NCI-H748 treated with DMSO at 0.1 percent for 48 hours (cell line): ENCODE measurements at places on chromosomes 7 and 10.

DNA sequence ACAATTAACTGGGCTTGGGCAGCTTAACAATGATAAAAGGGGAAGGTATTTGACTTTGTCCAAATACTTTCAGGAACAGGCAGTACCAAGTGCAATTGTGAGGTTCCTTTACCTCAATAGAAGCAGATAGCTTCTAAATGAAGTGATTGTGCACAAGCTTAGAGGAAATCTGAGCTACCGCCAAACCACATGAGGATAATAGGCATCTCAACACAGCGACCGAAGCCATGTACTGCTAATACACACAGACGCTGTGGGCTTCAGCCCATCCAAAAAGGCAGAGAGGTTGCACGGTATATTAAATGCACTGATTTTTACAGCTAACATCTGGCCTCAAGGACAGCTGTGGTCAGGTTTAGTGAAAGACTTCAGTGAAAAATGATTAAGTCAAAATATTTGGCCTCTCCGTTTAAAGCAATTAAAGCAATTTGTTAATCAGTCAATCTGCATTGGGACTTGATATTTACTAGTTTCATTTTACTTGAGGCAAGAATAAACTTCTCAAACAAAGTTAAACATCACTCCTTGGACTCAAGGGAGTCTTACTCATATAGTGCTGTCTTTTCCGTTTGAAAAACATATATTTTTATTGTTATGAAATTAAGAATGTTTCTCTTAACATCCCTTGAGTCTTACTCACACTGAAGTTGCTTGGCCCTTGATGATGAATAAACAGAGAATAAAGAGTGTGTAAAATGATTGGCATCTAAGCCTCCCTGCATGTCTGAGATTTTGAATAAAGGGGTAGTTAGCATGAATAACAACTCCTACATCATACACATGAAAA is 306.3 kb downstream of the C7orf25 start:
- DNase-seq, result no peak

- DNase-seq, result no peak
Measured at GRCh38 chr10:23692736-23693135, 253.9 kb downstream of the OTUD1 start.

- DNase-seq, result no peak
Measured at GRCh38 chr10:34003561-34003960, 669.1 kb upstream of the NRP1 start.

DNA sequence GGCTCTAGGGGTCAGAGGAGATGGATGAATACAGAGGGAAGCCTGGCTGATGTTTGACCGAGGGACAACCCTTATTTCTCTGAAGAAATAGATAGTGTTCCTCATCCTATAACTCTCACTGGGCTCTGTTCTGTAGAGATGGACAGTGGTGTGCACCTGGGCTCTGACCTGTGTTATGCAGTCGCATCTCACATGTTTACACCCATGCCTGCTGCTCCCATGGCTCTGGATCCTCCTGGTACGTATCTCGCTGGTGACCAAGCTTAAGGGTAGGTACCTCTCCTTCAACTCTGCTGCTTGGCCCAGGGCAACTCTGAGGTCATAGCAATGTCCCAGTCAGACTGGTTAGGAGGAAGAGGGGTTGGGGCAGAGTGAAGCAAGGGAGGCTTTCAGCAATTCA is 42.8 kb downstream of the ADRA2A start:
- DNase-seq, result no peak

DNA sequence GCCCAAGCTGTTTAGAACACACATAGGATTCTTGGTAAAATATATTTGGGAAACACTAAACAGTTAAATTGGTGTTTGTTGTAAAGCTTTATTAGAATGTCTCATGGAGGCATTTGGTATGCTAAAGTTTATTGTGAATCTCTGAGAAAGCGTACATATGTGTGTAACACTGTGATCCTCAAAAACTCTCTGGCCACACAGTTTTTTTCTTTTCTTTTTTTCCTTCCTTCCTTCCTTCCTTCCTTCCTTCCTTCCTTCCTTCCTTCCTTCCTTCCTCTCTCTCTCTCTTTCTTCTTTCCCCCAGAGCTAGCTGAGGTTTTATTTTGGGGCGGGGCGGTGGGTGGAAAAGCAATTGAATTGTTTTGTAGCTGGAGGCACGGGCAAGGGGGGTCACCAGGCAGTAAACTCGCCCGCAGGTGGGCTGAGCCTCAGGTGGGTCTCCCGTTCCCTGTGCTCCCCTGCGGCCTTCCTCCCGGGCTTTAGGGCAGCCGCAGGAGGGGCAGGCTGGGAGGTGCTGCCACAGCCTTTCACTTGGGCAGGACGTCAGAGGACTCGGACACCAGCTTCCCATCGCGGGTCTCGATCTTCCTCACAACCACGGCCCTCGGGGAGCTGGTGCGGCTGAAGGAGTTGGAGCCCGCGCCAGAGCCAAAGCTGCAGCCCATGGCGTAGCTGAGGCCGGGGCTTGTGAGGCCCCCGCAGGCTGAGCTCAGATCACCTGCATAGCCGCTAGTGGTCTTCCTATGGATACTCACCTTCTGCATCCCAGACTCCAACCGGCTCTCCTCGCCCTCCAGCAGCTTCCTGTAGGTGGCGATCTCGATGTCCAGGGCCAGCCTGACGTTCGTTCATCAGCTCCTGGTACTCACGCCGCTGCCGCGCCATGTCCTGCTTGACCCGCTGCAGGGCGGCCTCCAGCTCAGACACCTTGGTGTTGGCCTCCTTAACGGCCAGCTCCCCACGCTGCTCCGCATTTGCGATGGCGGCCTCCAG is 459.0 kb downstream of the GATA3 start:
- no peak for DNase-seq

GRCh38 chr10:102549549-102549948 is 45.8 kb downstream of the SUFU start:
- DNase-seq, result no peak

DNA sequence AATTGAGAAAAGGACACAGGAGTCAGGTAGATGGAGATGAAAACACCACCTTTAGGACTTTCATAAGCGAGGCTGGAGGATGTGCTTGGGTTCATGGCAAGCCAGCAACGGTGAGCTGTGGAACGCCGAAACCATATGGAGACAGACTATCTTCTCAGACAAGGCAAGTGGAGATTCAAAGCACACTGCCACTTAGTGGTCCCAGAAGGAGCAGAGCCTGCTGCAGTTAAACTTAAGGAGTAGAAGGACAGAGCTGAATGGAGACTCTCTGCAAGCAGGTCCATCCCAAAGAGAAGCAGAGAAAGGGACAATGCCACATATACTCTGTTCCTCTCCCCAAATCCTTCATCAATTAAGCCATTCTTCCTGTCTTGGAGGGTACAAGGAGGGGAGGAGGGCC is 236.3 kb upstream of the HABP2 start:
- DNase-seq, result no peak

GRCh38 chr10:1579141-1579491 is 158.2 kb downstream of the ADARB2 start:
- DNase-seq, result no peak

DNA sequence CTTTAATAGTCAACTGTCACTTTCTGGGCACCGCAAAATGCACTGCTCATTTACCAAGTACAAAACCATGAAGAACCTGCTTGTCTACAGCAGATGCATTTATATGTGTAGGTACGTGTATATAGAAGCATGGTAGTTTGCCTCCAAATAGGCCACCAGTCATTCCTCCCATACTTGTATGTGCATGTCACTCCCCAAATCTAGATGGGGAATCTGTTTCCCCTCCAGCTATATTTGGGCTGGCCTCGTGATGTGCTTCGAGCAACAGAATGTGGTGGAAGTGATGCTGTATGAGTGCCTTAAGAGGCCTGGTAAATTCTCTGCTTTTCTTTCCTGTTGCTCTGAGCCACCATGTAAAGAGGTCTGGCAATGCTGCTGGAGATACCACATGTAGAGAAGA is 47.1 kb downstream of the PSMC2 start:
- no peak for DNase-seq

- no peak for DNase-seq
Measured at GRCh38 chr7:28847681-28848080, 110.4 kb downstream of the TRIL start.

GRCh38 chr7:95871075-95871848 is 98.9 kb downstream of the DYNC1I1 start:
- peak; percentile 59 for DNase-seq

- DNase-seq, result no peak
Measured at GRCh38 chr7:123823898-123824753, 20.8 kb upstream of the HYAL4 start.

DNA sequence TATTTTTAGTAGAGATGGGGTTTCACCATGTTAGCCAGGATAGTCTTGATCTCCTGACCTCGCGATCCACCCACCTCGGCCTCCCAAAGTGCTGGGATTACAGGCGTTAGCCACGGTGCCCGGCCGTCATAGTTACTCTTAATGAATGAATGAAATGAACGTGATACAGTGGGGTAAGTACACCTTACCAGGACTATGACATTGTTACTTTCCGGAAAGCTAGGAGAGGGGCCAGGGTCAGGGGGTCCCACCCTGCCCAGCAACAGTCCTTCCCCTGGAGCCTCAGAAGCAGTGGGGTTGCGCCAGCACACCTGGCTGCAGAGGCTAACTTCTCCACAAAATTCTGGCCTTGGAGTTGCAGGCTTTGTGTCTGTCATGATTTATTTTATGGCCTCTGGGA is 21.4 kb downstream of the VSTM4 start:
- DNase-seq, result no peak

GRCh38 chr10:3850999-3851937 is 66.3 kb upstream of the KLF6 start:
- no peak for DNase-seq

DNA sequence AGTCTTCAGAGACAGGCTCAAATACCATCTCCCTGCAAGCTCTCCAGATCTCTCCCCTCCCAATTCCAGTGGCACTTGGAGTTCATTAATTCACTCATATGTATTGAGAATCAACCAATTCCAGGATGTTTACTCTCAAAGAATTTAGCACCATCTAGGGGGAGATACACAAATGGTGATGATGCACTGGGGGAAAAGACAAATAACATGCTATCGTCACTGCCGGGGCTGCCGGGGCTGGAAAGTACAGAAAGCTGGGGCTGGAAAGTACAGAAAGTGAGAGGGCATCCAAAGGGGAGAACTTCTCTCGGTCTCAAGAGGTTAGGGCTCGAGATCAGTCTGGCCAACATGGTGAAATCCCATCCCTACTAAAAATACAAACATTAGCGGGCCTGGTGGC is 118.7 kb downstream of the MKX start:
- DNase-seq, result no peak

DNA sequence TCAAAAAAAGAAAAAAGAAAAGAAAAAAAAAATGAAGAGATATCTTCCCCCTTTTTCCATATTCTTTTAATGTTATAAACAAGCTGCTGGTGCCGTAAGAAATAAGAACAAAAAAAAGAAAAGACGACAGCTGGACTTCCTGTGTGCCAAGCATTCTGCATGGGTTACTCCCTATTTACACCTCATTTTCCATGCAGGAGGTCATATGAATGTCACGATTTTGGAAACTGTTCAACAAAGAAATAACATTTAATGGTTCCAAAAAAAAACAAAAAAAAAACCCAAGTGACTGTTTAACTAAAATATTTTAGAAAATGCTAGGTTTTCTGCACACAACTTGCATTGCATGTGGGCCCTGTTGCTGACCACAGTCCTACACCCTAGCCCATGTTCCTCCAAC is 159.3 kb downstream of the TNS3 start:
- DNase-seq, result no peak

DNA sequence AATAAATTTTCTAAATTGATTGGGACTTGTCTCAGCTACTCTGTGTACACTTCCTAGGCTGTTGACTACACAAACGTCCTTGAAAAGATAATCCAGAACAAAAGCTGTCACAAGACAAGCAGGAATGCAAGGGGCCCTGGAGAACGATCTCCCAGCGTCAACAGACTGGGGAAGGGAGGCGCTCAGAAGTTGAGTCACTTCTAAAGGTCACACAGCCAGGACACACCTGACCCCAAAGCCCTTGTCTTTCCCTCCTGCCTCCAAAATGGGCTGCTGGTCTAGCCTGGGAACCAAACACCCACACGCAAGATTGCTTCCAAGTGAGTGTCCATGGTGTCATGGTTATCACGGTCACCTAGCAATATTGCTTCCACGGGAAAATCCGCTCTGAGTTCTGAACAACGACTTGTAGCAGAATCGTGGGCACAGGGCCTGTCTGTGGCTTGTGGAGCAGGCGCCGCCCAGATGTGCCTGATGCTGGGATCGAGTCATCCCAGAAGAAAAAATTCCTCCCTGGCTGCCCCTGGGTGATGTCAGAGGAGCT is 49.8 kb downstream of the SPOCK2 start:
- DNase-seq, result no peak

GRCh38 chr7:98354511-98355249 is 46.2 kb downstream of the BAIAP2L1 start:
- DNase-seq, result no peak

DNA sequence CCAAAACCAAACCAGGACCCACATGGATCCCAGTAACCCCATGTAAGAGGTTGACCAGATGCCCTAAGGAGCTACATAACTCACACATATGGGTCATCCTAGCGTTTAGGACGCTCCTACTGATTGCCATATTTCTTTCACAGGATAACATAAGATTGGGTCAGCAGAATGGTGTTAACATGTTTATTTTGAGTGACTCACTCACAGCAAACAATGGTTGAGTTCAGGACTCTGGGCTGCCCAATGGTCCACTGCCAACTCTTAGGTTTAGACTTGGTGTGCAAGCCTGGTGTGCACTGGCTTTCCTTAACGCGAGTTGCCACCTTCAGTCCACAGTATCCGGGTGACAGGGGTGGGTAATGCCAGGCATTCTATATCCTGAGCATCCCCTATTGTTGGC is 211.5 kb downstream of the GPAM start:
- no peak for DNase-seq

DNA sequence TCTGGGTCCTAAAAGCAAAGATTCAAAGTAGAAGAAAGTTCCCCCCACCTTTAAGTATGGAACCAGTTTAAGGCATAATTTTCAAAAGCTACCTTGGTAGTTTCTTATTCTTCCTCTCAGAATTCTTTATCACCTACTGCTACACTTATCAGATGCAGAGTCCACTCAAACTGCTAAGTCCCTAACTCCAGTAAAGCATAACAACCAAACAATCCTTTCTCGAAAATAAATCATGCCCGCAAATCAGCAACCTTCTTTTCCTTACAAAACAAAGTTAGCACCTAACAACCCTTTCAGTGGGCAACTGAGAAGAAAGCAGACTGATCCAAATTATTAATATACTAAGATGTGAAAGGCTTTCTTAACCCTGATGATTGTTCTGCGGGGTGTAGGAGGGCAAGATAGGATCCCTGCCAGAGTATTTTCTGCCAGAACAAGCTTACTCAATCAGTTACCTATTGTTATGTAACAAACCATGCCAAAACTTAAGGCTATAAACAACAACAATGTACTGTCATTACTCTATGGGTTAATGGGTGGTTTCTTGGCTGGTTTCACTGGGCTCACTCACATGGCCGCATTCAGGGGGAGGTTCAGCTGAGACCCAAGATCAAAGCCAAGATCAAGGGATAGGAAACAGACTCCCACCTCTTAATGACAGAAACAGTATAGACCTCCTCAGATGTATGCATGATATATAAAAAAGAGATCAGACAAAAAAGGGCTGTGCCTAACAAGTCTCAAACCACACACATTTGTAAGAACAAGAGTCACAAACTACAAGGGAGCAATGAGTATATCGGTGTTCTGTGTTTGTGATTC is 42.0 kb downstream of the CCDC6 start:
- DNase-seq, result no peak
